ENCODE measurements at places on chromosomes 7 and 10. TPM values are rescaled to one million over a fixed set of nuclear protein-coding genes. Genes with fewer than 3 reads are reported as not detected.
A peak's percentile ranks its signal among the peaks of the same experiment; 100 is the strongest.

Gene CDH23
- total RNA-seq = 0.57 TPM

Gene ABCA13
- not detected for total RNA-seq

Gene WDR86
- total RNA-seq = not detected

Gene CAV1
- total RNA-seq = 1.8 TPM

Gene SORBS1
- 0.73 TPM for total RNA-seq

Gene CTAGE6
- total RNA-seq = not detected

Gene NPSR1
- total RNA-seq = not detected

Gene TAS2R5
- total RNA-seq = 0.67 TPM

Gene EN2
- total RNA-seq = not detected

Gene TMEM168
- 18.2 TPM for total RNA-seq

Gene ZNF212
- 15.0 TPM for total RNA-seq

Gene OR2A1
- not detected for total RNA-seq

Gene CLCN1
- not detected for total RNA-seq

Gene TSPAN33
- 9.5 TPM for total RNA-seq

GRCh38 chr10:3478153-3478552, 305.6 kb upstream of the PITRM1 start:
- DNase-seq = no peak

GRCh38 chr10:113933894-113934532, 79.6 kb downstream of the NHLRC2 start:
- no peak for DNase-seq

DNA sequence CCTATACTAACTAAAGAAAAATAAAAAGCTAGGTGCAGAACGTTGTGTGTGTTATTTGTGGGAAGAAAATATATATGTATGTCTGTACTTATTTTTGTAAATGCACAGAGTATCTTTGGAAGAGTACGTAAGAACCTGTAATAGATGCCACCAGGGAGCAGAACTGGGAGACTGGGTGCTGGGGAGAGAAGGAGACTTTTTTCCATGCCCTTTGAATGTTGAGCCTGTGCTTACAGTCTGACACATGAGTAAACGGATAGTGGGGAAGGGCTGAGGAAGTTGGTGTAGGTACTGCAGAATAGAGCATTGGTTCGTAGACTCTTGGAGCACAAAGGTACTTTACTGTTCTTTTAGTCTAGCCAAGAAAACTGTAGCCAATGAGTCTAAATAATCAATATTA, 1.3 kb upstream of the SCRN1 start:
- no peak for DNase-seq

DNA sequence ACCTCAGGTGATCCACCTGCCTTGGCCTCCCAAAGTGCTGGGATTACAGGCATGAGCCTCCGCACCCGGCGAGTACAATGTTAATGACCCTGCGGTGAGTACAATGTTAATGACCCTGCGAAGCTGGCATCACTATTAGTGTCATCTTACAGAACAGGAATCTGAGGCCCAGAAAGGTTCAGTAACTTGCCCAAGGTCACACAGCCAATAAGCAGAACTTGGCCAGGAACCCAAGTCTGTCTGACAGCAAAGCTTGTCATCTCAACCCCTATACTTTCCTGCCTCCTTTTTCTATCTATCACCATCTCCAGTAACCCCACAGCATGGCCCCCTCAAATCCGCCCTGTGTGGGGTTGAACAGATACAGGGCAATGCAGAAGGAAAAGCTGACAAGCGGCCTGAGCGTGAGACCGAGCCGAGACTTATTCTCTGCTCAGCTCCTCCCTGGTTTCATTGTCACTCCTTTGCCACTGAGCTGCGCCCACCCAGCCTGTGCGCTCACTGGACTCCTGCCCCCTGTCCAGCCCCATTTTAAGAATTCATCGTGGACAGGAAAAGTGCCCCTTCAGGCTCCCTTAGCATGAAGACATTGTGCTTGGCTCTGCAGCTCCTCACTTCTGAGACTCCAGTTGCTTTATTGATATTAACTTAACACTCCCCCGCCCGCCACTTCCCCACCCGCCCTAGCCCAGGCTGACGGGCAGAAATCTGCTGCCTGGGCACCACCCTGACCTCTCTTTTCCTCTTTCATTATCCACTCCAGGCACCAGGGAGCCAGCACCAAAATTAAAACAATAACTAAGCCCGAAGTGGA, 58.1 kb upstream of the LBX1 start:
- no peak for DNase-seq

DNA sequence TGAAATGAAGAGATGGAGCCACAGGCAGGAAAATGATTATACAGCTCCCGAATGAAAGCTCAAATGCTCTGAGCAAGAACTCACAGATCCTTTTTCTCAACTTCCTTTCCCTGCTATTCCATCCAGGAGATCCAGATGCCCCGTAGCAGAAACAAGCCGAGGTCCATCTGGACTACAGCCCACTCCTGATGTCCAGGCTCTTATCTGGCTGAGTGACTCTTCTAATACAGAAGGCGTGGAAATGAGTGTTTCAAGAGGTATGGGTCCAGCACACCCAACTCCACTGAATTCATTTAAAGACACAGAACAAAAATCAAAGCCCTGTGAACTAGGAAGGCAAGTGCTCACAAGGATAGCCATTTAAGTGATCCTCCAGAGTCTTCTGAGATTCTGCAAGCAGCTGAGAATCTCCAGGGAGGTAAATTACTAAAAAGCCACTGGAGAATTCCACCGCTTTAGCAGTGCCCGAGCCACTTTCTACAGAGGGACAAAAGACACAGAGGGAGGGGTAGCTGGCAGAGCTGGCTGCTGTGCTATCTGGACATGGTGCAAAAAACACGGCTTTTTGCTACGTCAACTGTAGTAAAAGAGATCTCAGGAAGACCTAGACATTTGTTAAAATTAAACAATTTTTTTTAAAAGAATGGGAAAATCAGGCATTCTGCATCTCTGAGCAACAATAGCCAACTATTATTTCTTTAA, 24.5 kb downstream of the FAM171A1 start:
- no peak for DNase-seq

GRCh38 chr10:100448951-100449350, 13.9 kb upstream of the WNT8B start:
- DNase-seq = no peak

DNA sequence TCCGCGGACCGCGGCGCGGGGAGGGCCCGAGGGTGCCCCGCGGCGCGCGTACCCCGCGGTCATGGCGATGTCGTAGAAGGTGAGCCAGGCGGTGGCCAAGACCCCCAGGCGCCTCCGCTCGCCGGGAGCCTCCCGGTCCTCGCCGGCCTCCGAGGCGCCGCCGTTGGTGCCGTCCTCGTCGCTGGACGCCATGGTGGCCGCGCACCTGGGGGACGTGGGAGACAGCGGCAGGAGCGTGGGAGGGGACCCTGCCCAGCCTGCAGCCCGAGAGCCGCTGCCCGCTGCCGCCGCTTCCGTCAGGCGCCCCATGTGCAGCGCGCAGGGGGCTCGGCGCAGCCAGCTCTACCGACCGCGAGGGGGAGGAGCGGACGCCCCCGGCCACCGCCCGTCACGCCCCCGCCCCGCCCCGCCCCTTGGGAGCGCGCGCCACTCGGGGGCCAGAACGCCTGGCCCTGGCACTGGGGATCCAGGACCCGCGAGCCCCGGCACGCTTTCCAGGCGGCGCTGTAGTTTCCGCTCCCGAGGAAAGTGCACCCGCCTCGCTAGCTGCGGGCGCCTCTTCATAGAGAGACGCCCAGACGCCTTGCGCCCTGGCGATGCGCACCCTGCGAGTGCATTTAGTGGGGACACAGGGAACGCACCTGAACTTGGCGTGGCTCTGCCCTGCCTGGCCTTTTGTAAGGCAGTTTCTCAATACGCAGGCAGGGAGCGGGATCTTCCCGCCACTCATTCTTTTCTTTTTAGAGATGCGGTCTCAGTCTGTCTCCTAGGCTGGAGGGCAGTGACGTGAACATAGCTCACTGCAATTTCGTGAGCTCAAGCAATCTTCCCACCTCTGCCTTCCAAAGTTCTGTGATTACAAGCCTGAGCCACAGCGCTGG, at the start of gene HACD1:
Gene HACD1 (minus strand): TSS at position 344 of the 881 bp plus-strand sequence. CDS start 35 bp downstream, at position 309.
- peak; percentile 29 for DNase-seq

GRCh38 chr10:35638101-35638500, 4.0 kb downstream of the FZD8 start:
- no peak for DNase-seq

GRCh38 chr7:16944936-16945335, 63.2 kb upstream of the AGR3 start:
- DNase-seq = no peak

DNA sequence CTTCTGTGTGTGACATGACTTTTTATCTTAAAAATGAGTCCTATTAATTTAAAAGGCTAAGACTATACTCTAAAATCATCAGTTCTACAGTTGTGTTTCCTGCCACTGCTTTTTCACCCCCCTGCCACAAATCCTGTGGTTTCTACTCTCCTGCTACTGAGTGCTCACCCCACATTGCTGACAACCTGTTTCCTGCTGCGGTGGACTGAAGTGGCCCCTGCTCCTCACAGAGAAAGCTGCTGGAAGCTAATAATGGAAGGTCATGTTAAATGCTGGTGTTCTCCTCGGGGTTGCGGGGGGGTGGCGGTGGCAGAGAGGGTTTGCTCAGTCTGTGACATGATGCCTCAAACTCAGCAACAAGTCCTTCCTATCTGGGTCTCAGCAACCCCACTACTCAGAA, 113.2 kb upstream of the INHBA start:
- DNase-seq = peak; percentile 15

GRCh38 chr10:104334965-104335650, 3.2 kb downstream of the ITPRIP start:
- no peak for DNase-seq

DNA sequence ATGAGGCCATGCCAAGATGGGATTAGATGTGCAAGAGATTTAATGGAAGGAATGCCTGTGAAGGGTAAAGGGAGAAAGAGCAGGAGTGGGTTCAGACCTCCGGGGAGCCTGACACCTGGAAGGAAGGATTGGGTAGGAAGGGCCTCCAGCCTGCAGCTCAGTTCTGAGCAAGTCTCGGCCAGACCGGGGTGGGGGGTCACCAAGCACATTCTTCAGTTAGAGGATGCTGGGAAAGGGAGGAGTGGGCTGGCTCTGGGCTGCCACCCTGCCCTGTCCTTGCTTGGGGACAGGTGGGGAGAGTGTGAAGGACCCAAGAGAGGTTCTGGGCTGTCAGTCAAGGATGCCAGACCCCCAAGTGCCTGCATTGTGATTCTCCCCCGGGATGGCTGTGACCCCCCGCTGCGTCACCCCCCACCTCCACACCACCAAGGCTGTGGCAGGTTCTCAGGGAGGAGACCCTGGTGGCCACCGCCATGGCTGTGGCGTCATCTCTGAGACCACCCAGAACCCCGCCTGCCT, 16.5 kb upstream of the PRKAG2 start:
- DNase-seq = no peak

DNA sequence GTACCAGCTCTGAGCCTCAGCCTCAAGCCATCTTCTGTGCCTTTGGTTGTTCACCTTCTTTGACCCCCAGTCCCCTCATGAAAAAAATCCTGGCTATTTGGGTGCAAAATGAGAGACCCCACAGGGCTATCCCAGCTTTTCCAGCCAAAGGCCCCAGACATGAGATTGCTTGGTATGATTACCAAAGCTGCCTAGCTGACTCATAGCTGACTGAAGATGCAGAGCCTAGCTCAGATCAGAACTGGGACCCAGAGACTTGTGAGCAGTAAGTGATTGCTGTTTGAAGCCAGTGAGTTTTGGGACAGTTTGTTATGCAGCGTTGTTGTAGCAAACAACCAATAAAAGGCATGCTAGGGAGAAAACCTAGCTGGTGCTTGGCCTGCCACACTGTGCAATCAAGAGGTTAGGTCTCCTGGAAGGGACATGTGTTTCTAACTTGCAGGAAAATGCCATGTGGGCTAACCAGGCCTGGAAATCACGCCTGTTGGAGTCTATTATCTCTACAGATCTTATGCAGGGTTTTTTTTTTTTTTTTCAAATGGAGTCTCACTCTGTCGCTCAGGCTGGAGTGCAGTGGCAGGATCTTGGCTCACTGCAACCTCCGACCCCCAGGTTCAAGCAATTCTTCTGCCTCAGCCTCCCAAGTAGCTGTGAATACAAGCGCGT, 48.0 kb upstream of the DAGLB start:
- no peak for DNase-seq

DNA sequence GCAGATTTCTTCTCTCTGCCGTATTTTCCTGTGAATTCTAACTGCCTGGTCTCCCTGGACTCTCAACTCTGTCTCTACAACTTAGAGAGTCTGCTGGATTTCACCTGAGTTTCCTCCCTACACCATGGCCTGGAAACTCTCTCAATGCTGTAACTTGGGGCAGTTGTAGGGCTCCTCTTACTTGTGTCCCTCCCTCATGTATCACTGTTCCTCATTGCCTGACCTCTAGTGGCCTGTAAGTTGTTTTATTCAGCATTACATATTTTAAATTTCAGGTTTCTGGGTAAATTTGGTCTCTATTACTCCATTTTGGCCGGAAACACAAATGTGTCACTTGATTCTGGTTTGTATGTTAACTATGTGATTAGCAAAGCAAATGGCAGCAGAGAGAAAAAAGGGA, 70.9 kb downstream of the DYNC1I1 start:
- no peak for DNase-seq

- no peak for DNase-seq
Observed at GRCh38 chr10:121601458-121601857, 3.2 kb upstream of the FGFR2 start.

GRCh38 chr10:47286116-47286505, 13.9 kb upstream of the GDF10 start:
- DNase-seq = no peak

DNA sequence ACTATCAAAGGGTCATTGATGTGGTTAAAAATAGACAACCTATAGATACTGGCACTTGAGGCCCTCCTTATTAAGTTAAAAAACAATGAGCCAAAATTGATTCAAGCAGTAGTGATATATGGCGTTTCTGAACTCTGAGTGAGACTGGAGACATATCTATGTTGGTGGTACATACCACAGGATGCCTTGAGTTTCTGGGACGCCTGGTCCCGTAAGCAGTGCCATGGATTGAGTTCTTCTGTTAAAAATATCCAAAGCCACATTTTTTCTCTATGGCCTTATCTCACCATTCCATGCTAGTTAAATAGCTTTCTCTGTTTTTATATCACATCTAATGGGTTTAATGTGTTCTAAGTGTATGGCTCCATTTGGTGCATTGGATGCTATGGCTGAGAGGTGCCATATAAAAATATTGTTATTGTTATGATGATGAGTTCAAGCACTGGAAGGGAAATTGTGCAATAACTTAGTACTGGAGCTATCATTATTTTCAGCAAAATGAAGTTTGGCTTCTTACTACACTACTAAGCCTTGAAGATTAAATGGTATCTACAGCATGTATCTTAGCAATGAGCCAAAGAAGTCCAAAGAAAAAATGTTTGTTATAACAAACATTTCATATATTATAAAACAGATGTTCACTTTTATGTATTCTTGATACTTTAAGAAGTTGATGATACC, 713.9 kb downstream of the SUGCT start:
- no peak for DNase-seq

GRCh38 chr7:35263396-35263795, 9.5 kb upstream of the TBX20 start:
- DNase-seq = no peak

DNA sequence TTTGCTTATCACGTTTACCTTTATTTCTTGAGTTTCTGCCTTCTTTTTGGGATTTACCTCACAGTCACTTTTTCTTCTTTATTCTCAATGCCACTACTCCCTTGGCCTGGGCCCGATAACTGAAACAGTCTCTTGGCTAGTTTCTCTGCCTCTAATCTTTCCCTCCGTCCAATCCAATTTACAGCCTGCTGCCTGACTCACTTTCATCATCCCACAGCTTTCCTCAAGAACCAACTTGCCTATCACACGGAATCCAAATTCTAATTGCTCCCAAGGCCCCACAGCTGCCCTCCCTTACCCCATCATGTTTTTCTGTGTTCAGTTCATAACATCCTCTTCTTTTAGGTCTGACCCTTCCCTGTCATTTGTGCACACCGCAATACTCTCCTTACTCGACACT, 121.4 kb downstream of the HIPK2 start:
- no peak for DNase-seq

GRCh38 chr7:99666013-99666395, 13.8 kb downstream of the CYP3A5 start:
- DNase-seq = no peak
